ENCODE measurements at places on chromosomes 11 and 22.

DNA sequence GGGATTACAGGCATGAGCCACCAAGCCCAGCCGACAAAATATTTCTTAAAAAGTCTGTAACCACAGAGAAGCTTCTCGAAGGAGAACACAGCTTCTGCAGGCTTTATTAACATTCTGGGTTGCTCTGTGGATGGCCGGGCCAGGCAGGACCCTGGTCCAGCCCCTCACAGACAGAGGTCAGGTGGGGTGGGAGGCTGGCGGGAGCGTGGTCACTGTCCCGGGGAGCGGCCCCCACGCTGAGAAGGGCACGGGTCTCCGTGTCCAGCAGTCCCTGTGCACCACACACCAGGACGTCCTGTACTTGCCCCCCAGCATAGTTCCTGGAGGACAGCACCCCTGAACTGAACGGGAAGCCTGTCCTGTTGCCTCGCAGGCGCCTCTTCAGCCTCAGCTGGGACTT lies 19.4 kb downstream of the DRD4 start:
- DNase-seq = no peak

DNA sequence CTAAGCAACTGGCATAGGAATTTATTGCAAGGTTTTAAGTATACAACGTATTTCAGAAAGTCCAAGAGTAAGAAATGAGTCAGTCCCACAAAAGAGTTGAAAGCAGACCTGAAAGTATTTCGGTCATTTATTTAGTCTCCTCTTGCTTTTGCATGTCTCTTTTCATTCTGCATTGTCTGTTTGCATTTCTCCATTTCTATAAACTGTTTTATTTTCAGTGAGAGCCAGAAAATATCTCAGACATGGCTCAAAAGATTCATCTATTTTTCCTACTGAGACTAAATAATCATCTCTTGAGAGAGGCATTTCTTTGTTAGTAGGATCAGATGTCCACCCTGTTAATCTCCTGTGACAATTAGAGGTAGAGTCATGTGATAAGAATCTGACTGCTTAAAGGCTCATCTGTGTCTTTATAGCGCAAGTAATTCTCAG lies 219.1 kb upstream of the CCDC179 start:
- DNase-seq = no peak

- no peak for DNase-seq
Measured at GRCh38 chr11:67194096-67194495, 72.2 kb upstream of the GRK2 start.

DNA sequence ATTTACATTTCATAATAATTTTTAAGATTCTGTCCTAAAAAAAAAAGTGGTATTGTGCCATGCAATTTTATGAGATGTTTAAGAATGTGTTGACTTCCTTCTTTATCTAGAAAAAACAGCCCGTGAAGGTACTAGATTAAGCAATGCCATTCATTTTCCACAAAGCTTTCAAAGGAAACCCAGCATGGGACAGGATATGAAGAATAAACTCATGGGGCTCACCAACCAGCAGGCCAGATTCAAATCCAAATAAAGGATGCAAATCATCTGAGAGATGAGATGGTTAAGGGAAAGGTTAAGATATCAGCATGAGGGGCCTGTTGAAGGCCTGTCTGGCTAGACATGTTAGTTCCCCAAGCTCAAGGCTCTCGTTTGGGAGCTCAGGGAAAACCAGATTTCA lies 199.1 kb downstream of the SWAP70 start:
- no peak for DNase-seq

DNA sequence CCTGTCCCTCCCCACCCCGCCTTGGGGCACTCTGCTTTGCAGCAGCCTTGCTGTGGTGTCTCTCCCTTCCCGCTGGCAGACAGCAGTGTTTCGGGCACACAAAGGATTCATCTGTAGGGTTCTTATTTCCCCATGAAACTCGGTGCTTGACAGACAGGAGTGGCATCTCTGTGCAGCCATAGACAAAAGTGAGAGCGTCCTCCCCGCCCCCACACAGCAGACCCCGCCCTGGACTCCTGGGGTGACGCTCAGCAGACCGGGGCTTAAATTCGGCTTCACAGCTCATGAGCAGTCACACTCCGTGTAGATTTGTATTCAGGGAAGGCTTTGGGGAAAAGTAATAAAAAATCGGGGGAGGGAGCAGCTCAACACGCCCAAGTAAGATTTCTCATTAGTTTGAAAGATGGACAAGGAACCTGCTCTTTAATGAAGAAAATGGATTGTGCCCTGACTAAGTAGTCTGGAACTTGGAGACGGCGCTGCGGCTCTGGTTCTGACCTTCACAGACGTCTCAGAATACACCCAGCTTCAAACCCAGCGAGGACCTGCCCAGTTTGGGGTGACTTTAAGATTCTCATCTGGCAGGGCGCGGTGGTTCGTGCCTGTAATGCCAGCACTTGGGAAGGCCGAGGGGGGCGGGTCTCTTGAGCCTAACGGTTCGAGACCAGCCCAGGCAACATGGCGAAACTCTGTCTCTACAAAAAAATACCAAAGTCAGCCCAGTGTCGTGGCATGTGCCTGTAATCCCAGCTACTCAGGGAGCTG lies 136.0 kb downstream of the CACNA1I start:
- no peak for DNase-seq

- DNase-seq = no peak
Measured at GRCh38 chr11:35046681-35047080, 92.3 kb upstream of the CD44 start.

DNA sequence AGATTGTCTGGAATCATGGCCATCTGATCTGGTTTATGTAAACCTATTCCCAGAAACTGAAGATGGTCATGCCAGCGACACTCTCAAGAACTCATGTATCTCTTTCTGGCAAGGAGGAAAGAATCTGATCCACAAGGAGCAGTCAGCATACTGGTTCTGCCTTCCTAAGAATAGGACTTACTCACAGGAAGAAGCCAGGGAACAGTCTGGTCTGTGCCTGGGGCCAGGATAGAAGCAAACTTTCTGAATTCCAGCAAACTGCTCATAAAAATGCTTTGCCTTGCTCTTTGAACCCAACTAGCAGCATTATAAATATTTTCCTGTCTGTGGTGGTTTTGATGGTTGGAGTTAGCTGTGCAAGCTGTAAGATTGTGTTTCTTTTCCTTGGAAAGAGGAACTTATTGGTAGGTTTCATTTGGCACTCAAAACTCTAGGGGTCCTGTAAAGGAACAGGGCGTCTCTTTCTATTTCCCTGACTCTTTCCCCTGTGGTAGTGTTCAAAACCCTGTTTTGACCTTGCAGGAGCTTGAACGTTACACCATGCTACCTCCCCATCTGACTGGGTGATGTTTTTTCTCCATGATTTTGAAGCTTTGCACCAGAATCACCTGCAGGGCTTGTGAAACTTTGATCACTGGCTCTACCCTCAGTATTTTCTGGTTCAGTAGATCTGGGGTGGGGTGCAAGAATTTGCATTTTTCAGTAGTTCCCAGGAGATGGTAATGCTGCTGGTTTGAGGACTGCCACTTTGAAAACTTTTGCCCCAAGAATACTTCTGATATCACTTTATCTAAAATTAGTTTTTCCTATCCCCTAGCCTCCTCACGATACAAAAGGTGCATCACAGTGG lies 627.8 kb upstream of the ANO5 start:
- DNase-seq = no peak

GRCh38 chr22:50278461-50278860 lies 8.3 kb upstream of the MAPK11 start:
- DNase-seq = no peak

- DNase-seq = no peak
Measured at GRCh38 chr22:36341640-36342041, 46.1 kb downstream of the MYH9 start.

DNA sequence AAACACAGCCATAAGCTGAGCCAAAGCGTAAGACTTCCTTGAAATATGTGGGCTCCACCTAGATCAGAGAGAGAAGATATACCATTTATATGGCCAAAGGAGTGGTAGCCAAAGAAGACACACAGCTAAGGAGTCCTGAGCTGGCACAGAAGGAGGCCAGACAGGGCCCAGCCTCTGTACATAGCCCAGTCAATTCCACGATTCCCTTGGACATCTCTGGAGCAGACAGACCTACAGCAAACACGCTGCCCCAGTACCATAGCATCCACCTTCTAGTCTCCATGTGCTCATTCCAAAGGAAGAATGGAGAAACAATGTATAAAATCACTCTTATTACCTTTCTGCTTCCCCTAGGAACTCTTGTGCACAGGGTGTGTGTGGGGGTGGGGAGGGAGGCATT lies 102.1 kb upstream of the LDLRAD3 start:
- DNase-seq = no peak

DNA sequence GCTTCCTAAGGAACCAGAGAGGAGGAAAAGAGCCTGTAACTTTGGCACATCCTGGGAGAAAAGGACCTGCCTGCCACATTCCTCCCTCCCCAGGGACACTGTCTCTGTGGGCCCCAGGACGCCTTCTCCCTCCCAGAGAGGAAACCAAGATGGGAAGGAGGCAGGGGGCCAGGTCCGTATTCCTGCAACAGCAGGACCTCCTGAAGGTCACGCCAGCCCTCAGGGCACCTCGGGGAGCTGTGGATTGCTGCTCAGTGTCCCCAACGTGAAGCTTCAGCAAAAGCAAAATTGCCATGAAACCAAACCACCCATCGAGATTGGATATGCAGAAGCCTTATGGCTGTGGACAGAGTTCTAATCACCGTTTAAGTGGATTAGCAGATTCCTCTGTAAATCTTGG lies 86.7 kb downstream of the ARHGAP8 start:
- no peak for DNase-seq

GRCh38 chr22:48785792-48786678 lies 1041.6 kb downstream of the BRD1 start:
- no peak for DNase-seq

GRCh38 chr11:118752654-118753053 lies 38.3 kb downstream of the DDX6 start:
- DNase-seq = no peak

- no peak for DNase-seq
Measured at GRCh38 chr11:65778431-65778900, 2.3 kb downstream of the AP5B1 start.

Data from activated CD4-positive, alpha-beta T cell treated with anti-CD3 and anti-CD28 coated beads, Interleukin-2, amount 50 U/mL, for 4 hours (primary cell).